ENCODE measurements at places on chromosomes 5 and 9.

DNA sequence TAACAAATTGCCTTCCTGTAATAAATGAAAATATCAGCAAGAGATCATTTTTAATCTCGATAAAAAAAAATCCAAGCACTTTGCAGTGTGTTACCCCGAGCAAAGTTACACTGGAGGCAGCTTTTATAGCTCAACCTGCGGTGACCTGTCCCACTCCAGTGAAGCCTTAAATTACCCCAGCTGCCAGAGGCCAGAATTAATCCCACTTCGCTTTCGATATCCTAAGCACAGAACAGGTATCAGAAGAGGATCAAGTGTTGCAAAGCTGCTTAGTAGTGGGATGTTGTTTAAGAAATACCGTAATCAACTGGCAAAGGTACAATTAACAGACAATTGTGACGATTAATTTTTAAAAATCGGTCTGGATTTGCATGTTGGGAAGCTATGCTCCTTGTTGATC is 314.0 kb downstream of the AGTPBP1 start:
- DNase-seq: no peak

- peak; percentile 16 for DNase-seq
Observed at GRCh38 chr9:116998305-116998704, 311.2 kb downstream of the TRIM32 start.

DNA sequence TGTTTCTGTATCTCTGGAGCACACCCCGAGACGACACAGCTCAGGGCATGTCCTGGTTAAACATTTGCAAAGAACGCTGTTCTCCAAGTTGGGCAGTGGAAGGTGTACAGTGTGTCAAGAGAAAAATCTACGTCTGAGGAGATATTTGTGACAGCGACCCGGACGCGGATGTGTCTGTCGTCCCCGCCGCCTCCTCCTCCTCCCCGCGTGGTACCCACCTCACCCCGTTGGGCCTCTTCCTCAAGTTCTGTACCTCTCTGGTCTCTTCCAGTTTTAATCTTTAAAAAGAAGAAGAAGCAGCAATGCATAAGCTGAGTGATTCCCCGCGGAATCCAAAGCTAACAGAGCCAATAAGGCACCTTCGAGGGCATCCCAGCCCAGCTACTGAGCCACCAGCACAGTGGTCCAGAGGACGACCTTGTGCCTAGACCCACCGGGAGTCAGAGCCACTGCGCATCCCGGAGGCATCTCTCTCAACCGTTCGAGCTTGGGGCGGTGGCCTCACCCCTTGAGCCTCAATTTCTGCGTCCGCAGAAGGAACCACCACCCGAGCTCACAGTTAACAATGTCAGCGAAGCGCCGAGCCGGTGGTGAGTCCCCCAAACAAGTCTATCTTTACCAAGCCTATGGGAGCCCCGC is 467 bp downstream of the C9orf78 start:
- DNase-seq: no peak

DNA sequence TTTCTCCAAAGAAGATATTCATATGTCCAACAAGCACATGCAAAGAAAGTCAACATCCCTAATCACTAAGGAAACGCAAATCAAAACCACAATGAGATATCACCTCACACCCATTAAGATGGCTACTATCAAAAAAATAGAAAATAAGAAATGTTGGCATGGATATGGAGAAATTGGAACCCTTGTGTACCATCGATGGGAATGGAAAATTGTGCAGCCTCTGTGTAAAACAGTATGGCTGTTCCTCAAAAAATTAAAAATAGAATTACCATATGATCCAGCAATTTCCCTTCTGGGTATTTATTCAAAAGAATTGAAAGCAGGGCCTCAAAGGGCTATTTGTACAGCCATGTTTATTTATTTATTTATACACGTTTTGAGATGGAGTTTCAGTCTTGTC is 43.0 kb upstream of the HRH2 start:
- DNase-seq: no peak

GRCh38 chr9:129671519-129671918 is 6.1 kb downstream of the PRRX2 start:
- DNase-seq: no peak

- DNase-seq: no peak
Observed at GRCh38 chr5:995318-995717, 13.3 kb upstream of the NKD2 start.

DNA sequence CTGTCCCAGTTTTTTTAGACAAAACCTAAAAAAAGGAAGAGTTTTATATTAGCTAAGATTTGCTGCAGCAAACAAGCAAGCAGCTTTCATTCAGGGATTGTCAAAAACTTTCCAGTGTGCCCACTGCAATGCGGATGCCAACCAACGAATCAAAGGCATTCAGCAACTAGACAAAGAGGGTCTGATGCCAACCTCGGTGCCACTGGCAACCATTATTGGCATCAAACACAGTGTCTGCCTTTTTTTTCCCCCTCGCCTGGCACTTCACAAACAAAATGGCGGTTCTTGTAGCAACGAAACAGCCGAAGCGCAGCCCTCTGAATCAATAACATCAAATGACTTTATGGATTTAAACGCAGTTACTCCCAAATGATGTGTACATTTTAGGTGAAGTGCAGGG is 10.4 kb downstream of the NFIB start:
- no peak for DNase-seq

GRCh38 chr5:179794171-179794570 is 385 bp downstream of the LTC4S start:
- no peak for DNase-seq

GRCh38 chr5:177186645-177187044 is 53.1 kb downstream of the NSD1 start:
- no peak for DNase-seq

- DNase-seq: no peak
Observed at GRCh38 chr5:125579182-125579581, 832.7 kb upstream of the ZNF608 start.

GRCh38 chr9:131178382-131178781 is 53.0 kb downstream of the NUP214 start:
- DNase-seq: peak; percentile 83

DNA sequence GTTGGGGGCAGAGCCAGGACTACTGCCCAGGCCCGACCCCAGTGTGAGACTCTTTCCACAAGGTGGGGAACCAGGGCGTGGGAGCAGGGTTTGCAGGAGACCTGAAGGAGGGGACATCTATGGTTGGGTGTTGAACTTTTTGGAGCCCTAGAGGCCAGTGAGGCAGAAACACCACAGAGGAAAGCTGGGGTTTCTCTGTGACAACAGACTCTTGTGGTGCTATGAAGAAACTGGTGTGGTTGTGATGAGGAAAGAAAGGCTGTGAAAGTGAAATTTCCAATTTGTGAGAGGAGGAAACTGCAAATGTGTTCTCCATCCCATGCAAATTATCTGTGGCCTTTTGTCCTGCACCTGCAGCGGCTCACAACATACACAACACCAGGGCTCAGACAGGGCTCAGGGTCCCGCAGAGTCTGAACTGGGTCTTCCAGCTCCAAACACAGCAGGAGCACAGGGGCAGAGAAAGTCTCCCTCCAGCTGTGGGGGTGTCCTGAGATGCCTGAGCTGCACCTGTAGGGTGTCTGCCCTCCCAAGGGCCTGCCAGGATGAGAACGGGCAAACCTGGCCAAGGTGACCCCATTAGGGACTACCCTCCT is 51.4 kb upstream of the GRHPR start:
- DNase-seq: no peak

- DNase-seq: no peak
Observed at GRCh38 chr9:2066312-2067273, 51.4 kb downstream of the SMARCA2 start.

- no peak for DNase-seq
Observed at GRCh38 chr5:102998224-102998623, 121.7 kb downstream of the GIN1 start.

- DNase-seq: no peak
Observed at GRCh38 chr9:18474783-18475182, 830 bp downstream of the ADAMTSL1 start.

- DNase-seq: no peak
Observed at GRCh38 chr5:59356813-59357380, 536.6 kb downstream of the PDE4D start.
